ENCODE measurements at places on chromosomes 7 and 10. TPM values are rescaled to one million over a fixed set of nuclear protein-coding genes. Genes with fewer than 3 reads are reported as not detected.

- DNase-seq = no peak
These were observed 180.5 kb upstream of the AOAH start for GRCh38 chr7:36904802-36905201.

- no peak for DNase-seq
These were observed 50.7 kb downstream of the ERCC6 start for GRCh38 chr10:49488056-49488717.

DNA sequence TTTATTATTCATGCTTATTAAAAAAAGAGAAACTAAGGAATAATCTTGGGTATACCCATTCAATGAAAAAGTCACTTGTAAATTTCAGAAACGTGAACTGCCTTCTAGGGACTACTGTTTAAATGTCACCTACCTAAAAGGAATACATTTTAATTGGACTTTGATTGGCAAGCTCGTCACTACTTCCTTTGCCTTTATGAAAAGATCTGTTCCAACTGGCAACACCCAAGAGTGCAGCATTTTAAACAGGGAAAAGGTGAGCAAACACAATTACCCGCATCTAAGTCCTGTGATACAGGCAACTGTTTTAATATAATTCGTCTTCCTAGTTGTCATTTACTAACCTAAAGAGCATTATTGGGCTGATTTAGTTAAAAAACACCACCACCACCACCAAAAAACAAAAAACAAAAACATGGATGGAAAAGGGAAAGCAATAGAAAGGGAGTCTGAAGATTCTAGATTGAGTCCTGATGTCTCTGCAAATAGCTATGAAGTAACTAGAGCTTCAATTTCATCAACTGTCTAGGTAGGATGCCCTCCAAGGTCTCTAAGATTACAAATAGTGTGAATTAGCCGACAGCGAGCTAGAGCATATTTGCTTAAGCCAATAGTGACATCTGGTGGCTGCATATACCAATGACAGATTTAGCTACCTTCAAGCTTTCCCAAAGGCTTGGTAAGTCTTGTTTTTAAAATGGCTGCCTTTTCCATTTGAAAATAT is 33.8 kb upstream of the ICA1 start:
- peak; percentile 78 for DNase-seq

DNA sequence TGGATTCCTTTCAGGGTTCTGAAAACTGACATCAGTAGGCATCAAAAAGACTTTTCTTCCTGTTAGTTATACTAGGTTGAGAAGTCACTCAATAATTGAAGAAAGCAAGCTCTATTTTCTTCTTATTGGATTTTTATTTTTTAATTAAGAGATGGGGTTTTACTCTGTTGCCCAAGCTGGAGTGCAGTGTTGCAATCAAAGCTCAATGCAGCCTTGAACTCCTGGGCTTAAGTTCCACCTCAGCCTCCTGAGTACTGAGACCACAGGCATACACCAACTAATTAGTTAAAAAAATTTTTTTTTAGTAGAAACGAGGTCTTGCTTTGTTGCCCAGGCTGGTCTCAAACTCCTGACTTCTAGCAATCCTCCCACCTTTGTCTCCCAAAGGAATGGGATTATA is 28.0 kb downstream of the PIP4K2A start:
- no peak for DNase-seq

The MARCHF5 gene
- 12.3 TPM for total RNA-seq

DNA sequence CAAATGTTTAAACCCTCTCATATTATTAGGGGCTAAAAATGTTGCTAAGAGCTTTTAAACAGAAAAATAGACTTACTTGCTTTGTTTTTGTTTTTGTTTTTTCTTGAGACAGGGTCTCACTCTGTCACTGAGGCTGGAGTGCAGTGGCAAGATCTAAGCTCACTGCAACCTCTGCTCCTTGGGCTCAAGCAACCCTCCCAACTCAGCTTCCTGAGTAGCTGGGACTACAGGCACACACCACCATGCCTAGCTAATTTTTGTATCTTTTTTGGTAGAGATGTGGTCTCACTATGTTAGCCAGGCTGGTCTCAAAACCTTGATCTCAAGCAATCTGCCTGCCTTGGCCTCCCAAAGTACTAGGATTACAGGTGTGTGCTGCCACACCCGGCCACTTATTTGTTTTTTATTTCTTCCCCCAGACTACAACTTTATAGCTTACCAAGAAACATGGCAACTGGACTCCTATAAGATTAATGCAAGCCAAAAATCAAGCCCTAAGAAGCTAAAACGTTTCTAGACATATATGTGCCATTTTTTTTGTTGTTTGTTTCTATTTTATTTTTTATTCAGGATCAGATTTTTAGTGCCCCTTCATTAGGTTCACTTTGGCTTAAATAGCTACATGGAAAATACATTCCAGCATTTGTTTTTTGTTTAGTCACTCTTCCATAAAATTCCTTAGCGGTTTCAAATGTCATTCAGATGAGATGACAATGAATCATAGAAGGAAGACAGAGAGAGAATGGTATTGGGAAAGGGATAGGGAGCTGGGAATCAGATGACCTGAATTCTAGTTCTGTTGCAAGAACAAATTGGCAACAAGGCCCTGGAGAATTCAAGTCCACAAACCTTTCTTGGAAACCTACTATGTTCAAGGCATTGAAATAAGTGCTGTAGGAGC is 163.4 kb upstream of the MKLN1 start:
- no peak for DNase-seq

DNA sequence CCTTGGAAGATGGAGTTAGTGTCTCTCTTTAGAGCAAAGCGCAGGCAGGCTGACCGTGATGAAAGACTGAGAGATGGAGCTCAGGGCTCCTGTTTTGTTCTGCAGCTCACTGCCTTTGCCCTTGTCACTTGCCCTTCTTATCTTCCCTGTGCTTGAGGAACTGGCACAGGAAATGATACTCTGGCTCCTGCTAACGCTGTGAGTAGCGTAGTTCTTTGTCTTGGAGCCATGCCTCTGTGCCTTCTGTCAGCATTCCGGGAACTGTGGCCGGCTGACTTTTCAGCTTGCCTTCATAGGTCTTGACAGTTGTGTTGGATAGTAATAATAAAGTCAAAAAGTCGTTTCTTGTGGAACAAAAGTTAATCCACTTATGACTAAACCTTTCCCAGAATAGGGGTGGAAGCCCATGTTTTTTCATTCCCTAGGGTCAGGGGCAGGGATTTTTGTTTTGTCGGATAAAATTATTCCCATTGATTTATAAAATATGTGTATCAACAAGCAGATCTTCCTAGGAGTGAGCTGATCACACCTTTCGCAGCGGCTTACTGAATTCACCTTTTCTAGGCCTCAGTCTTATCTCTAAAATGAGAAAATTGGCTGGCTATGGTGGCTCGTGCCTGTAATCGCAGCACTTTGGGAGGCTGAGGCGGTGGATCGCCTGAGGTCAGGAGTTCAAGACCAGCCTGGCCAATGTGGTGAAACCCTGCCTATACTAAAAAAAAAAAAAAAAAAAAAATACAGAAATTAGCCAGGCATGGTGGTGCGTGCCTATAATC is 16.6 kb upstream of the TMEM236 start:
- peak; percentile 13 for DNase-seq

GRCh38 chr7:26868841-26869495 is 4.6 kb upstream of the SKAP2 start:
- no peak for DNase-seq

GRCh38 chr10:68526634-68527307 is 552 bp downstream of the SLC25A16 start:
- no peak for DNase-seq

DNA sequence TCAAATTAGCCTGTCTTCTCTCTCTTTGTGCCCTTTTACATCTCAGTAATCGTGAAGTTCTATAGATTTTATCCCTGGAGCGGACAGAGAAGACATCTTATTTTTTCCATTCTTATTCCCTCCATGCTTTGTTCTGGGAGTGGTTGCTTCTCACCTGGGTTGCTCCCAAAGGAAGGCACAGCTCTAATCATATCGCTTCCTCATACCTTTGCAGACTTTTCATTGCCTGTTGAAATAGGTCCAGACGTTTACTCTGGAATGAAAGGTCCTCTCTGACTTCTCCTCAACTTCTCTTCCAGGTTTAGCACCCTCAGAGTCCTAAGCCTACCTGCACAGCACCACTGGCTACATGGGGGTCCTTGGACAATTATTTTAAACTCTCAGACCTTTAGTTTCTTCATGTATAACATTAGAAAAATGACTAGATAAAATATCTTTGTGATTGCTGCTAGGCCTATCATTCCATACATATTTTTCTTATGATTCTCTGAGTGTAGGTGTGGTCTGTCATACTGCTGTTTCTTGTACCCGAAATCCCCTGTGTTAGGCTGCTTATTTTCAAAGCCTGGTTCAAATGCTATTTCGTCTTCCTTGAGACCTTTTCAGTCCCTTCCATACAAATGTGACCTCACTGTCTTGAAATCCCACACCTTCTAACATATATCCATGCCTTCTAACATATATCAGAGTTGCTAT is 418.1 kb downstream of the GFRA1 start:
- DNase-seq = peak; percentile 17

- DNase-seq = no peak
These were observed 472.6 kb downstream of the XPNPEP1 start for GRCh38 chr10:109450702-109451101.

GRCh38 chr10:103732339-103733044 is 122.9 kb downstream of the SH3PXD2A start:
- DNase-seq = no peak

DNA sequence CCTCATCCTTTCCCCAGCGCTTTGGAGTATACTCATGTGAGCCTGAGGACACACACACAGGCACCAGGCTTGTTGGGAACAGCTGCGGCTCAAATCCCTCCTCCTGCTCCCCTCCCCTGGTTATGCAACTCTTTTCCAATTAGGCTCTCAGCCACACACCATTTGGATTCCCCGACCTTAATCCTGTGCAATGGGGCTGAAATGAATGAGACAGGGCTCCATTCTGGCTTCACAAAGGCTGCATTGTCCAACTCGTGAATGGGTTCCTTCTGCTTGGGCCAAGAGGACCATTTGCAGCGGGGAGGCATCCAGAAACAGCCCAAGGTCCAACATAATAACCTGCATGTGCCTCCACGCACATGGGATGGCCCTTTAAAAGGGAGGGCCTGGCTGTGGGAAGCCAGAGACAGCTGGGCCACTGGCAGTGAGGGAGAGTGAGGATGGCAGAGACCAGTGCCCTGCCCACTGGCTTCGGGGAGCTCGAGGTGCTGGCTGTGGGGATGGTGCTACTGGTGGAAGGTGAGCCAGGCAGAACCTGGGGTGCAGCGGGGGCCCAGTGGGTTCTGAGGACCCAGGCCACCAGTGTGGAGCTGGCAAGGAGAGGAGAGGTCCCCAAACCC is at the start of gene RGR:
TSS of gene RGR (plus strand) at position 403 of the 620 bp plus-strand sequence. CDS start at position 441, 38 bp downstream.
- DNase-seq = no peak

DNA sequence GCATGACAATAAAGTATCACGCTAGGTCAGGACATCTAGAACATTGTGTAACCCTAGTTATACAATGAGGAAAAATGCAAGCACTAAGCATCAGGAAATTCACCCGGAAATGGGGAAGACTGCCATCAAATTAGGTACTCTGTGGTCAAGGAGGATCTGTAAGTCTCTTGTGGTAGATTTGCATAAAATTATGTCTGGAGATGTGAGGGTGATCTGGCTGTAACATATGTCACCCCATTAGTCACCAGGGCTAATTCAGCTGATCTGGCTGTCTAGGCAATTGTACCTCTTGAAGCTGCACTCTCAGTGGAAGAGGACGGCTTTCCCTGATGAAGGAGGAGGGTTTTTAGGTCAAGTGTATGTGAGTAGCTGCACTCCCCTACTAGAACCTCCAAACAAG is 14.8 kb downstream of the AKR1D1 start:
- DNase-seq = no peak

GRCh38 chr7:96910486-96910885 is 94.9 kb upstream of the DLX6 start:
- no peak for DNase-seq

GRCh38 chr10:16854623-16855022 is 37.4 kb upstream of the RSU1 start:
- no peak for DNase-seq

DNA sequence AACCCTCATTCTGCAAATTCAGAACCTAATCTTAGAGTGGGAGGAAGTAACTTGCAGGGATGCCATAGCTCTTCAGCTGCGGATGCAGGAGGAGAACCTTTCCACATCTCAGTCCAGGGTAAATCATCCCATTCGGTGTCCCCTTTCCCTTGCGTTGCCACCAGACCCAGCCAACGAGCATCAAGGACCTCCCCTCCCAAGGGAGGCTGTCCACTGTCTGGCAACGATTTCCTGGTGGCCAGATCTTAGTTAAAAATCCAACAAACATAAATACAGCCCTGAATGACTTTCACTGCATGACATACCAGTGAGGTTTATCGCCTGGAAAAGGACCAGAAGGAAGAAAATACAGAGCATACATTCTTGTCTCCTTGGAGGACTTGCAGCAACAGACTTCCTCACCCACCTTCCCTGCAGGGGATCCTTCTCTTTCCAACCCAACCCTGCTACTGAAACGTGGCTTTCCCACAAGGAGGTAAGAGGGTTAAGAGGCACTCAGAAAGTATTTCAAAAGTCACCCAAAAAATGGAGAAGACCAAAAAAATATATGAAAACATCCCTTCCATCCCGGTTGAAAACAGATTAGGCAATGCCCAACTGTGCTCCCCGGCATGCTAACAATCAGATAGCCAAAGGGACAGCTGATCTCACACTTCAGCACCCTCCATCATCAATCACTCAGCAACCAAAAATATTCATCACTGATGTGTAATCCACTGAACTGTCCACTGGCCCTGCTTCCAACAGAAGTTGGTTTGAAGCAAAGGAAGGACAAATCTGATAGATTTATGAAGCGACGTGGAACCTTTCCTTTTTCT is 206.6 kb downstream of the TNS3 start:
- peak; percentile 56 for DNase-seq

The SLC25A28 gene
- total RNA-seq = 45.7 TPM

DNA sequence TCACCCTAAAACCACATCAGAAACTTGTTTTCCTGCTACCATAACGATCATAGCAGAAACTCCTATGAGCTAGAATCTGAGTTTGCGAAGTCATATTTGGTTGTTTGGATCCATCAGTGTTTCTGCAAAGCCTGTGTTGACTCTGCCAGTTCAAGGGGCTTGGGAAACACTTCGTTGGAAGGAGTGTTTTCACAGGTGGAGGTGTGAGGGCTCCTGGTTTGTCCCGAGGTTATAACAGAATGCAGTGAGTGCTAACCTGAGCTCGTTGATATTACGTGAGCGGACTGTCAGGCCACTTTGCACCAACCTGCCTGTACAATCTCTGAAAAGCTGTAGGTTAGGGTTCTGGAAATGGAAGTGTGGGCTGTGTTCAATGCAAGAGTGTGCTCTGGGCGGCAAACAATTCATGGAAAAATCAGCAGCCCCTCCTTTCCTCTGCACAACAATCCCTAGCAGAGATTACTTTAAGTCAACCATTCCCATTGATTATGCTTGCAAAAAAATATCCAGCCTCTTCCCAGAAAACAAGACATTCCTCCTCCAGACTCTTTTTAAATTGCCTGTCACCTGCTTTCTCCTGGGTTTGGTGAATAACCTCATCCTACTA is 622.0 kb downstream of the TYW1 start:
- no peak for DNase-seq

- no peak for DNase-seq
These were observed 48.6 kb upstream of the NANOS1 start for GRCh38 chr10:118980870-118981269.

The CCL24 gene
- not detected for total RNA-seq

- DNase-seq = no peak
These were observed 108.7 kb downstream of the MKLN1 start for GRCh38 chr7:131436384-131436783.

- no peak for DNase-seq
These were observed 145.7 kb upstream of the SH2B2 start for GRCh38 chr7:102140952-102141370.

The VWA2 gene
- 2.2 TPM for total RNA-seq

The SOSTDC1 gene
- total RNA-seq = 1.9 TPM

Data from umbilical cord (tissue), 2 donors.